Stimulated activated CD8-positive, alpha-beta memory T cell treated with anti-CD3 and anti-CD28 coated beads, Interleukin-4, amount 100 ng/mL, for 1 hour (primary cell): ENCODE measurements at places on chromosomes 5 and 9.

GRCh38 chr5:56060276-56061110, 65.7 kb upstream of the IL6ST start:
- no peak for DNase-seq

DNA sequence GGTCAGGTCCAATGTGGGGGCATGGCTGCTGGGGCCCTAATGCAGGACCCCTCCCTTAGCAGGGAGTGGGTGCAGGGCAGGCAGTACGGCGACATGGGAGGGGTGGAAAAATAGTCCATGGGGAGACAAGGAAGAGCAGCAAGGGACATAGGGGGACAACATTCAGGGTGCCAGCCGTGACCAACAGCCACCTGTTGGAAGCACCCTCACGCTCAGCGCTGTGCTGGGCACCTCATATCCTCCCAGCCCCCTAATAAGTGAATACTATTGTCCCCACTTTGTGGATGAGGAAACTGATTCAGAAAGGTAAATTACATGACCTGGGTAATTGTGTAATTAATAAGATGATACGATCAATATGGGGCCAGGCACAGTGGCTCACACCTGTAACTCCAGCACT, 3.0 kb upstream of the FIBCD1 start:
- DNase-seq, result no peak

GRCh38 chr9:99509900-99510535, 287.9 kb downstream of the SEC61B start:
- no peak for DNase-seq

DNA sequence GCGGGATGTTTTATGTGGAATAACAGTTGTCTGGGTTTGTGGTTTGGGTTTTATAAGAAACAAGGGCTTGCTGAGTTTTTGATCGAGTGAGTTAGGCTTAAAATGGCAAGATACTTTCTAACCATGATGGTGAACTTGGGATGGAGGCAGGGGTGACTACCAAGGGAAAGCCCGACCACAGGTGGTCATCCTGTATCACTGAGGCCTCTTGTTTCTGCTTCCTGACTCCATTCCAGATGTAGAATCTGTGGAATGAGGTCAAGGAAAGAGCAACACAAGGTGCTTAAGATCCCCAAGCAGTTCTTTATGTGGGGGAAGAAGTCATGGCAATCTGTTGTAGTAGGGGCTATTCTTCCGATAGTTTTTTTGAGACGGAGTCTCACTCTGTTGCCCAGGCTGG, 122.3 kb downstream of the GOLPH3 start:
- no peak for DNase-seq

DNA sequence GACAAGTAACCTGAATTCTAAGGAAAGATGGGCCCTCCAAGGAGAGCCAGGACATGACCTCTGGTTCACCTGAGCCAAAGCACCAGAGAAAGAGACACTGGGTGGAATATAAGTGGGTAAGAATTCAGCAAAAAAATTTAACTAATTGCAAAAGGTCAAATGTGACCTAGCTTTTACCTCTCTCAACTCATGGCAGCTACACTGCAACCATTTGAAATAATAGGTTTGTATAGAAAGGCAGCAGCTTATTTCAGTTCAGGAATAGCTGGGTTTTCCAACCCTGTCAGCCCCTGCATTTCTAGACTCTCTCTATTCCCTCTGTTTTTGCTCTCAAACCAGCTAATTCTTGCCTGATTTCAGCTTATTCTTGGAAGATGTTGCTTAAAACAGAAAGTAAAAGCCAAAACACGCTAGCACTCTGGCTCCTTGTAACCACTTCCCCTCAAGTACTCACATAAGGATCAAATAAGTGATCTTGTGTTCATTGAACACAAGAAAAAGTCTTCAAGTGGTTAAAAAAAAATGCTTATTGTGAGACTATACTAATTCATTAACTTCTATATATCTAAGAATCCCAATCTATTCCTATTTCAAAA, 101.1 kb upstream of the NR4A3 start:
- no peak for DNase-seq

GRCh38 chr9:69340631-69341030, 15.6 kb downstream of the ENTREP1 start:
- DNase-seq, result no peak

- no peak for DNase-seq
These were observed 191.9 kb downstream of the ATP10B start for GRCh38 chr5:160660132-160660531.

DNA sequence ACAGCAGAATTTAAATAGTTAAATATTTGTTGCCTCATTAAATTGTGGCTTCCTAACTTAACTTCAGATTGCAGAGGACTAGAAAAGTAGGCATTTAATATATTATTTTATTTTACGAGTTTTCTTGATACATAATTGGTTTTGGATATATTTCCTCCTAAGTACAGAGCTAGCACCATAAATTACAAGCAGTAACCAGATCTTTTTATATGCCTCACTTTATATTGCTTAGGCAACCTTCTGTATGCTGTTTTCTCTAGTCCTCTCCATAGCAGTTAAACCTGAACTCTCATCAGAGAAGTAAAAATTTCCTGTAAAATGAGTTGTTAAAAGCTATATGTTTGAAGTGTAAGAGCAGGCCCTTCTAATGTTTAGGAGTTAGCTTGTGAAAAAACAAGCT, 144.2 kb downstream of the ZCCHC7 start:
- DNase-seq, result no peak

GRCh38 chr9:2560180-2560579, 61.4 kb upstream of the VLDLR start:
- DNase-seq, result no peak

- DNase-seq, result no peak
These were observed 32.8 kb upstream of the PIP5K1B start for GRCh38 chr9:68672215-68672614.

GRCh38 chr5:159916841-159917761, 819 bp downstream of the ADRA1B start:
- DNase-seq, result no peak

DNA sequence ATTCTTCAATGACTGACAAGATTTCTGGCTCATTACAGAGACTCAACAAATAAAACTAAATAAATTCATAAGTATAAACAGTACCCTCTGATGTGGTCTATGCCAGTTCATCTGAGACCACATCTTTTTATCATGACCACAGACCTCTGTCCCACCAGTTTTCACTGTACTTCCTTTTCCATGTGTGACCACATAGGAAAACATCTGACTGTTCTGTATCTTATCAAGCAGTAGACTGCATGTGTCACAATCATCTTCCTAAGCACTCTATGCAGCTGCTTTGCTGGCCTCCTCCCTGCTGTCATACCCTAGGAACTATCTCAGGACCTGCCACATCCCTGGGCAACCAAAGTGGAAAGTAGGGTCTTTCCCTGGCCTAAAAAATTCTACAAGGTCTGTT, 205.0 kb upstream of the ZNF462 start:
- DNase-seq, result no peak

DNA sequence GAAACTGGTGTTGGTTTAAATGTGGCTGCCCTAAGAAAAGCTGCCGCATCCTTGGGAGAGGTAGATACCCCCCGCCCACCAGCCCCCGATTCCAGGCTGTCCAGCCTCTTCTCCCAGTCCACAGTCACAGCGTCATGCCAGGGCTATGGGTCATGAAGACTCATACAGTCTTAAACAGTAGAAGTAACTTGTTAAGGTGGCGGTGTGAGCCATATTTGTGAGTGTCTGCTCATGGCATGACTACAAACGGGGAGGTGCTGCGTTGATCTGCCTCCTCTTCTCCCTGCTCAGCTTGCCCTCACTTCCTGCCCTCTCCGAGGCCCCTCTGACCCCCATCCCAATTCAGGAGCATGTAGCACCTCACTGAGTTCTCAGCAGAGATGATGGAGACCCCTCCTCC, 20.8 kb downstream of the FGD3 start:
- DNase-seq, result no peak

DNA sequence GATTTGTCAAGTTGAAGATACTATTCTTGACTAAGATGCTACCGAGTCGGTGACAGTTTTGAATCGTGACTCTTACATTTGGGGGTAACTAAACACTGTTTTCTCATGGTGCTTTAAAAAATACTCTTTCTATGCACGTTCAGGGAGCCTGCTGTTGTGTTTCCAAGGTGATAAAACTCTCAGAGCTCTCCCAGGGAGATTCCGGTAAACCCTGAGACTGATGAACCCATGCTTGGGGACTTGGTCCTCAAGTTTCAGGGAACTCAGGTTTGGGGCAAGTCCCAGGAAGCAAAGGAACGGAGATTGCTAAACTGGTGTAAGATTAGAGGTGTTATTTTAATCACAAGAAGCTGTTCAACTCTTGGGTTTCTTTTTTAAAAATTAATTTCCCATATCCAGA, 1.4 kb downstream of the GDA start:
- DNase-seq, result no peak

GRCh38 chr9:105082843-105083242, 154.9 kb upstream of the ABCA1 start:
- DNase-seq, result no peak

GRCh38 chr5:154568589-154568988, 90.6 kb upstream of the HAND1 start:
- DNase-seq, result no peak

GRCh38 chr9:21836437-21837161, 34.2 kb downstream of the MTAP start:
- DNase-seq, result no peak

DNA sequence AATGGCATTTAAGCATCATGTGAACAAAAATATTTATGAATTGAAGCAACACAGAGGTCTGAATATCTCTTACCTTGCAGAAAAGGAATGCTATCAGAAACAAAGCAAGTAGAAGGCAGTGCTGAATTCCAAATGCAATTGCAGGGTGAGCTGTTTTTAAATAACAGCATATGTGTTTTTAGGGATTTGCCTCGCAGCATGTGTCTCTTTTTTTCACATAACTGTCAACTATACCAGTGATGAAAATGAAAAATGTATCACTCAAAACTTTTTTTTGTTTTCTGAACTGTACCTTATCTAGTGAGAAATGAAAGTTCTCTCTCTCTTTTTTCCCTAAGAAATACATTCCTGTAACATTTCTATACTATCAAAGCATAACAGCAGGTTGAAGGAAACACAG, 21.2 kb downstream of the CDH10 start:
- no peak for DNase-seq

DNA sequence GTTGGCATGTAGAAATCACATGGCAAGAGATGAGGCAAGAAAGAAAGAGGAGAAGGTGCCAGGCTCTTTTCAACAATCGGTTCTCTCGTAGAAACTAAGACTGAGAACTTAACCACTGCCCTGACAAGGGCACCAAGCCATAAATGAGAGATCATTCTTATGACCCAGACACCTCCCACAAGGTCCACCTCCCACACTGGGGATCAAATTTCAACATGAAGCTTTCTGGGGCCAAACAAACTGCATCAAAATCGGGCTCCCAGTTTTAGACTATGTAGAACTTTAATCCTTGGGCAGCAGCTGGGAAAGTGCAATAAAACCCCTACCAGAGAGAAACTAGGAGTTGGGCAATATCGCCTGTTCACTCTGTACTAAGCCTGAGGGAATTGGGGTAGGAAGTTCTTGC, 150.2 kb upstream of the CCDC152 start:
- DNase-seq, result no peak

DNA sequence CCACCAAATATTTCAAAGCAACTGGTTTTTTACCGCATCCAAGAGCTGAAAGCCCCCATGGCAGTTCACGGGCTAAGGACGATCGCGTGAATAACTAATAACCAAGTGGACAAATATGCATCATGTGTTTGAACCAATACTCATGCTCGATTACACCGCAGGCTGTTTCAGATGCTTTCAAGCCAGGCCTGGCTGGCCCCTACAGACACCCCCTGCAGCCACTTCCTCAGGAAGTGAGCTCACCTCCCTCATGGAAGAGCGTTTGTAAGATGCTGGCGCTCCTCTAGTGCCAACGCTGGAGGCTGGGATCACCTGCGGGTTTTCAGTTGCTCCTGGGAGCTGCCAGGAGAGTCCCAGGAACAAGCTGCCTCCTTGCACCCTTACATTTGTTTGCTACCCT, 53.9 kb upstream of the PTCH1 start:
- no peak for DNase-seq

DNA sequence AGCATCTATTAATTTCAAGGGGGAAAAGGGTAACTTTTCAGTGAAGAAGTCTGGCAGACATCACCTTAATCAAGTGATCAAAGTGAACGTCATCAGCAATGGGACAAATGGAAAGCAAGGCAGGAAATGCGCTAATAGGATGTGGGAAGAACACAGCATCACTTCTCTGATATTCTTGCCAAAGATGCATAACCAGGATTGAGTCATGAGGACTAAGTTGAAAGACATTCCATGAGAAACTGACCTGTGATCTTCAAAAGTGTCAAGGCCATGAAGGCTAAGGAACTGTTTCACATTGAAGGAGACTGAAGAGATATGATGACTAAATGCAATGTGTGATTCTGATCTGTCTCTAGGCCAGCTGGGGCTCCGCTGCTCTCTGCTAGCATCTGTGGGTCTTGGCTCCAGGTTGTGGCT, 92.9 kb downstream of the NDFIP1 start:
- no peak for DNase-seq
